ENCODE measurements at places on chromosomes 3 and 15.

- no peak for DNase-seq
Observed at GRCh38 chr3:178127221-178127620, 409.0 kb upstream of the KCNMB2 start.

GRCh38 chr3:110576960-110577359 is 494.7 kb upstream of the NECTIN3 start:
- DNase-seq, result no peak

DNA sequence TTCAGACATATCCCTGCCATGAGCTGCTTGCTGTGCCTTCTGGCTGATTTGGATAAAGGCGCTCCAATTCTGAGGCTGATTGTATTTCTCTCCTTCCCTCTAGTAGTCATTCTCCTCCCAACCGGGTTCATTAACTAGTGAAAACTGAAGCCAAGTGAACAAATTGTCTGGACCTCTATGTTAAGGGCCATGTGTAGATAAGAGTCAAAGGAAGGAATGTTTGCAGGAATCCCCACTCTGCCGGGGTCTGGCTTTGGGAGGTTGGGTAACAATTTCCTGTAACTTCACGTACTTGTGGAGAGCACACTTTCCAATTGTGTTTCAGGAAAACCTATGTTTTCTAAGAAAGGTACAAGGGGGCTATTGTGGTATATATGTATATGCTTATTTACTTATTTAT is 38.2 kb upstream of the SUCLG2 start:
- DNase-seq, result no peak

DNA sequence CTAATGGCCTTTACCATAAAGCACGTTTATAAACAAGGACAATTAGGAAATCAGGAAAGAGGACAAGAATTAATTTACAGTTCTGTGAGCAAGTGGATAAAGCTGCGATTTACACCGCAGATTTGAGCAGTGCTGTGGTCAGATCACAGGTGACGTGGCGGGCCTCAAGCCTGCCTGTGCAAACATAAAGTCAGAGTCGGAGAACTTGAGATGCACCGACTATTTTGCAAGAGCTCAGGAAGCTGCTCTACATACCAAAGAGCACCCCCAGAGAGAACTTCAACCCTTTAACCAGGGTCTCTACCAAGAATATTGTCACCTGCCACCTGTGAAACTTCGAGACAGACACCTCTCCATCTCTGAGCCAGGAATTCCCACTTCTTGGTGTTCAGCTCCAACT is 35.7 kb downstream of the MECOM start:
- DNase-seq, result no peak

- DNase-seq, result no peak
Observed at GRCh38 chr15:81945014-81945615, 100.7 kb downstream of the MEX3B start.

DNA sequence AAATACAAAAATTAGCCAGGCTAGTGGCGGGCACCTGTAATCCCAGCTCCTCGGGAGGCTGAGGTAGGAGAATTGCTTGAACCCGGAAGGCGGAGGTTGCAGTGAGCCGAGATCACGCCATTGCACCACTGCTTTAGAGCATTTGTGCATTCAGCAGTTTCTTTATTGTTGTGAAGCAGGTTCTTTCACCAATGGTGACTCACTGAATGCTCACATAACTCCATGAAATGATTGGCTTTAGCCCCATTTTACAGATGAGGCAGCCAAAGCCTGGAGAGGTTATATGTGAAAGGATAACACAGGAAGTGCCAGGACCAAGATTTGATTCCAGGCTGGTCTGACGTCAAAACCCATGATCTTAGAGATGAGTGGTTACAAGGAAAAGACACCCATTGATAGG is 195.2 kb downstream of the SLCO3A1 start:
- no peak for DNase-seq

DNA sequence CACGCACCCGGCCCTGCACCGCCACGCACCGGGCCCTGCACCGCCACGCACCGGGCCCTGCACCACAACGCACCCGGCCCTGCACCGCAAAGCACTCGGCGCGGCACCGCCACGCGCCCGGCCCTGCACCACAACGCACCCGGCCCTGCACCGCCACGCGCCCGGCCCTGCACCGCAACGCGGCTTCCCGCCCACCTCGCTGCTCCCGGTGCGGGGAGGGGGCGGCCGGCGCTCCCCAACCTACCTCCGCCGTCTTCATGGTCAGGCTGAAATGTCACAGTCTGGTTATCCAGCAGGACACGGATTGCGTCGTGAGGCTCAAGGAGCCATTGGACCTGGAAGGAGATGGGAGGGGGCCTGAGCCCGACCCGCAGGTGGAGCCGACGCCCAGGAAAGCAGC is 41.8 kb downstream of the MUC20 start:
- DNase-seq, result no peak

GRCh38 chr15:69462030-69462492 is 9.4 kb downstream of the RPLP1 start:
- DNase-seq, result no peak

DNA sequence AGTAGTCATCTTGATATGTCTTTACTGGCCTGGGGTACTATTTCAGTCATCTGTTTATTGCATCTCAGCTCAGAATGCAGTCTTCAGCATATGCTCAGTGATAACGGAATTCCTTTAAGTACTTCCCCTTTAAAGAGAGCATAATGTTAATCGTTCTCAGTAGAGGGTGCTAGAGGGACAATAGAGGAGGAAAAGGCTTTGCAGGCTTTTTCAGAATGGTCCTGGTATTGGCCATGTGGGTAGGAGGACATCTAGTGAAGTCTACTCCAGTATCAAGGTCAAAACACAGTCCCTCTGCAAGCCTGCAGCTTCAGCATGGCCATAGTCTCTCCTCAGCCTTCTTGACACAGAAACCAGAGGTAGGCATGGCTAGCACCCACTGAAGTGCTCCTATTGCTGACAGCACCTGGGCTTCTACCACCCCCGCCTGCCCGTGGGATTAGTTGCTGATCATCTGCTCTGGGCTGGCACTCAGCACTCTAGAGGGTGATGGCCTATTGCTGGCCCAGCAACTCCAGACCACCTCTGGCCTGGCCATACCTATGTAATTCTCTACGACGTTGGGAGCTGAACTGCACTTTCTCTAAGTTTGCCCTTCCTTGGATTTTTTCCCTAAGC is 65.4 kb downstream of the KCNH8 start:
- peak; percentile 8 for DNase-seq

- no peak for DNase-seq
Observed at GRCh38 chr15:51907136-51907862, 64.3 kb downstream of the LEO1 start.

- DNase-seq, result no peak
Observed at GRCh38 chr3:47362701-47363100, 18.1 kb upstream of the PTPN23 start.

DNA sequence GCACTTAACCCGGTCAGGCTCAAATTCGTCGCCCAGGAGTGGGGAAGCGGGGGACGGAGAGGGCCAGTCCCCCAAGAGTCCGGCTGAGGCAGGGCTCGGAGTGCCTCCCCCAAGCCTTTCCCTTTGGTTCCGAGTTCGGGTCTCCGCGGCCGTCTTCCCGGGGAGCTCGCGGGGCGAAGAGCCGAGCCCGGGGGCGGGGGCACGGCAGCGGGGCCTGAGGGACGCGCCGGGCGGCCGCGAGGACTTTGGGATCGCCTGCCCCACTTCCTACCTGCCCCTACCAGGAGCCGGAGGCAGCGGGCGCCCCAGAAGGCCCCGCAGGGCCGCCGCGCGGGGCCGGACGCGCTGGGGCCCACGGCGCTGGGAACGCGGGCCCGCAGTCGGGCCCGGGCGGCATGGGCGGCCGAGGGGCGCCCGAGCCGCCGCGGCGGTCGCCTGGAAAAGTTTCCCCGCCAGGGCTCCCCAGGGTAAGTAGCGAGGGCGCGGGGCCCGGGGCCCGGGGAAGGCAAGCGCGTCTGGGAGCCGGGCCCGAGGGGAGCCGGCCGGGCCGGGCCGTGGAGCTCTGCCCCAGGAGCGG is 2.8 kb downstream of the FURIN start:
- DNase-seq, result peak; percentile 43

DNA sequence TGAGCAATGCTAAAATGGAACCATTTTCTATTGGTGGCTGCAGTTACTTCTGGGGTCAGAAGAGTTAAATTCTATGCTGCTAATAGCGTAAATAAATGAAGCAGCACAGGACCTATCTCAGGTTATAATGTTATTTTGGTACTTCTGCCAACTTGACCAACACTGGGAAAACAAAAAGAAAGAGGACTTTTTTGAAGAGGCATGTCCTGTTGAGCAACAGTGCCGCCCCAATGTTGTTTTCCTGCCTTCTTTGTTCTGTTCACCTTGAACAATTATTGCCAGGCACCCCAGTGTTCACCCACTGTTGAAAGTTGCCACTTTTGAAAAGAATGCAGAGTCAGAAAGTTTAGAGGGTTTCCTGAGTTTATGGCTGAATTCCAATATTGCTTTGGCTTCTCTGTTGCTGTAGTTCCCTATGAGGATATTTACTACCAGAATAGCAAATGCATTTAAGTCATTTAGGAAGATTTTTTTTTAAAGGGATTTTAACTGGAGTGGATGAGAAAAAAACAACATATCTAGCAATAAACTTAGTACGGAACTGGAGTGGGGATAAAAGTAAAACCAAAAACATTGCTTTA is 679.0 kb upstream of the DPPA4 start:
- no peak for DNase-seq

DNA sequence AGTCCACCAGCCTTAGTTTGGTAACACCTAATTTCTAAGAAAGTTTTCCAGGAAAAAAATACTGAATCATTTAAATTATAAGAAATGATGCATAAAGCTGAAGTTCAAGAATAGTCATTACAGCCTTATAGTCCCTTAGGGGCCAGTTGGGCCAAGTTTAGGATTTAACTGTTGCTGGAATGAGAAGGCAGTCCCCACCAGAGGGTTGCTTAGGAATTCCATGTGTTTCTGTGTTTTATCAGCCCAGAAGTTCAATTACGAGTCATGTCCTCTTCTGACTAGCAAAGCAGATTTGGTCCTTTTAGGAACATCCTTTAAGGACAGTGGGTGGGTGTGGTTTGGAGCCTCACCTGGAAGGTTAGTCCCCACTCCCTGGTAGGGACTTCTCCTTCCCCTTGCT is 57.0 kb upstream of the NR2E3 start:
- DNase-seq, result no peak

DNA sequence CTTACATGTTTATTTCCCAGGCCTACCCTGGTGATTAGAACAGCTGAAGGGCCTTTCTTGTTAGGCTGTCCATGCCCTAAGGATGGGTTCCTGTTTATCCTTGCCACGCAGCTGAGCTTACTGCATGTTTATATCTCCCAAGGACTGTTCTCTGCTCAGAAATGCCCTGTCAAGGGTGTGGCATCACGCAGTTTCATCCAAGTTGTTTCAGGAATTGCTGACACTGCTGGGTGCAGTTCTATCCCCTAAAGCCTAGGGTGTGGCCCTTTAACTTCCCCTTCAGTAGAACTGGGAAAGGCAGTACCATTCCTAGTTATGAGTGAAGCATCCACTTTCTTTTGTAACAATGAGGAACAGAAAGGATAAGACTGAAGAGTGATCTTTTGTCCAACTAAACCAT is 5.0 kb downstream of the ELL3 start:
- no peak for DNase-seq
